ENCODE measurements at places on chromosomes 7 and 10.
A peak's percentile ranks its signal among the peaks of the same experiment; 100 is the strongest.

- DNase-seq = no peak
Measured at GRCh38 chr7:17863095-17863808, 77.0 kb downstream of the SNX13 start.

DNA sequence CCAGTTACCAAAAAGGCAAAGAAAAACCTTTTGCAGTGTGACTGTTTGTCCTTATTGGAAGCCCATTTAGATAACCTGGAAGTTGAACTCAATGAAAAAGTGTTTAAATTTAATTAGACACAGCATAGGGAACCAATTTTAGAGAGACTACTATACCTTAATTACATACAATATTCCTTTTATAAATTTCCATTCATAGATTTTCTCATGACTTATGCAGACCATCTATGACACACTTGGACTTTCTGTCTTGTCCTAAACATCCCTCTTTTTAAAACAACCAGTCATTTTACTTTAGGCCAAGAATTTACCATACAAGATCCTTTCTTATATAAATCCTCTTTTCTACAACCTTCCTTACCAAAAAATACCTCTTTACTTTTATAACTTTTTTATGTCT lies 61.6 kb downstream of the MTURN start:
- no peak for DNase-seq

DNA sequence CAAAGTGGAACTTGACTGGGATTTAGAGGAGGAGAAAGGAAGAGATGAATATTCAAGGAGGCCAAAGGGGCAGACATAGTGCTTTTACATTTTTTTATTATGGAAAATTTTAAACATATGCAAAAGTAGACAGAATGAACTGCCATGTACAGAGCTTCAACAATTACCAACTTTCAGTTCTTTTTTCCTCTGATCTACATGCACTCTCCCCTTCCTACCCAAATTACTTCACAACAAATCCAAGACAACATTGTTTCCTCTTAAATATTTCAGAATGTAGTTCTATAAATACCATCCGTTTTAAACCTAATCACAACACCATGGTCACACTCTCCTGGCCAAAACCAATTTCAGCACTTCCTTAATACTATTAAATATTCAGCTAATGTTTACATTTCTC lies 83.5 kb upstream of the FZD1 start:
- DNase-seq = no peak

DNA sequence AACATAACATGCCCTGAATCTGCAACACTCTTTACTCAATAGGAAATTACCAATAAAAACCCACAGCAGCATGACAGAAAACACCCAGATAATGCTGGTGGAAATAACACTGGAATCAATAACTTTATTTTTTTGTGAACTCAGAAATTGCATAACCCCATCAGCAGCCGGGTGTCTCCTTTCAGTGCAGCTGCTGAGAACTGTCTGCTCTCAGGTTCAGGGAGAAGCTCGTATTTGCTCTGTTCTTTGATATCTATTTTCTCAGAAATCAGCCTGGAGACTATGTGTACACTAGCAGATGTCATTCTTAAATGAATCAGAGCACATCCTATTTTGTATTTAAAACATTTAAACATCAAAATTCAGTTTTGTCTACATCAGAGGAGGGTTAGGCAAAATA lies 506.0 kb downstream of the POM121L12 start:
- no peak for DNase-seq

DNA sequence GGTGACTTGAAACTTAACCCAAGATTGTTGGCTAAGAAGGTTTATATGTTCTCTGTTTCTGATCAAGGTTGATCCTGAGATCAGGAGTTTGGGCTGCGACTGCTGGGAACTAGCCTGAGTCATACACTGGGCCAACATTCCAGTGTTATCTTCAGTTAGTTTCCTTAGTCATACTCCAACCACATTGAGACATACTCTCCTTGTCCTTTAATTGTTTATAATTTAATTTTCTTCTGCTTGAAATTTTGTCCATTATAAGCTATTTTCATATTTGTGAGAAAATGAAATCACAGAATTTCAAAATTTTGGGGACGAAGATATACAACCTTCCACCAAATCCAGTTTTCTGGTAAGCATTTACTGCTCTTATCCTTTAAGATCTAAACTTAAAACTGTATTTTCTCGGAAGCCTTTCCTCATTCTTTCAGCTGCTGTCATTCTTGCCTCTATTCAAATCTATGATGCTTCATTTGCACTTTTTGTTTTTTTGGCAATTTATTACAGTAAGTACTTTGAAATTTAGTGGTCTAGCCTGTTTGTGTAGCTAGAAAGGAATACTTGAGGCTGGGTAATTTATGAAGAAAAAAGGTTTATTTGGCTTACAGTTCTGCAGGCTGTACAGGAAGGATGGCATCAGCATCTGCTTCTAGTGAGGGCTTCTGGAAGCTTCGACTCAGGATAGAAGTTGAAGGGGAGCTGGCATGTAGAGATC lies 63.4 kb upstream of the POT1 start:
- DNase-seq = no peak

DNA sequence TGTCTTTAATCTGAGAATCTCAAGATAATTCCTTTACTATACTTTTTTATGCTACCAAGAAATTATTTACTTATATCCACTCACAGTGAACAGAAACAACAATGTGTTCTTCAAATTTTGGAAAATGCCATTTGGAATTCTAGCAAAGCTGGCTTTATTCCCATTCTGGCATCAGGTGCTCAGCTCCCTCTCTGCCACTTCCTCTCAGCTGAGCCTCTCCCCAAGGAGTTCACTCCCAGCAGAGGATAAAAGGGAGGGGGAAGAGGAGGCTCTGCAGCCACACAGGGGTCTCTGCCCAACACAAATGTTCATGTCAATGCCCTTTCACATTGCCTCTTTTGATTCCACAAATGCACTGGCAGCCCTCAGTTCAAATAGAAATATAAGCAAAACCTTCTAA lies 116.9 kb downstream of the CPEB3 start:
- no peak for DNase-seq

DNA sequence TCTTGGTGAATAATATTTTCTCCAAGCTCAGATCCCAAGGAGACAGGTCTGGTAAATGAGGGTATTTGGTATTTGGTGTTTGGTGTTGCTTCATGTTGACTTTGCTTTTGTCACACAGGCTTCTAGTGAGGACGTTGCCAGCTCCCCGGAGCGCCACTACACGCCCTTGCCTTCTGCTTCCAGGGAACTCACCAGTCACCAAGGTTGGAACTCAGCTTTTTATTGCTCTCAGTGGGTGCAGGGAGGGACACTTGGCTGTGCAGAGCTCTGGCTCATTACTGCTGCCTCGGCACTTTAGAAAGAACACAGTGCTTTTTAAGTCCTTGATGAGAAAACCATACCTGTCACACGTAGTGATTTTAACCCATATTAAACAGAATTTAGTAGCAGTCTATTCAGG lies 892.9 kb downstream of the LRMDA start:
- DNase-seq = no peak

DNA sequence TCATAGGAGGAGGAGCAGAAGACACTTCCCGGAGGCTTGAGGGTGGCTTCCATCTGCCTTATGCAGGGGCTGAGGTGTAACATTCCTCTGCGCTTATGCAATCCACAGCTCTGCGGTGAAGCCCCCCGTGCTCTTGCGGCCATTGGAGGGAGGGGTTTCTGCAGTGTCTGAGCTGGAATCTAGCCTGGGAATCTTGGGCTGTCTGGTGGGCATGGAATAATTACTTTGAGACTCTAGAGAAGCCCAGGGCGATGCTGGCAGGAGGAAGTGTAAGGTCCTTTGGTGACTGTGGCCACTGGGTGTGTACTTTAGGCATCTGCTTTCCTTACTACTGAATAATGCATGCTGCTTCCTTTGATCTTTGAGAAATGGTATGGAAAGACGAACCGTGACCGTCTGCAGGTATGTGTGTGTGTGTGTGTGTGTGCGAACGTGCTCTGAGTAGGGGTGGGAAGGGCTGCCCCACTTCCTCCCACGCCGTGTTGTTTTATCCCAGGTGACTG lies 181.0 kb downstream of the PRPF18 start:
- DNase-seq = no peak

GRCh38 chr7:70527520-70528115 lies 604.3 kb upstream of the GALNT17 start:
- no peak for DNase-seq

DNA sequence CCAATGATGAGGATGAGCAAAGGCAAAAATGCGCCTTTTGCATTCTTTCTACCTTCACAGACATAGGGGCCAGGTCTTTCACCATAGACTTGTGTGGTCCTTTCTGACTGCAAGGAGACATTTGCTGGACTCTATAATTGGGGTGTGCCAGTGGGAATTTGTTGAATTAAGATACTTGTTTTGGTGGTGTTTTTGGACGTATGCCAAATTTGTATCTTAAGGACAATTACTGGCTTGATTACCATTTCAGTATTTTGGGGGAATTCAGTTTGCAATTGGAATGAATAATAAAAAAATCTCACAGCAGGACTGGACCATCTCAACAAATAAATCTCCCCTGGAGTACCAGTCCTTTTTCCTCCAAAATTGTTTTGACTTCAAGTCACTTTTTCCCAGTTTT lies 47.9 kb downstream of the SND1 start:
- no peak for DNase-seq

GRCh38 chr10:50375051-50375452 lies 123.7 kb upstream of the ASAH2 start:
- DNase-seq = no peak

DNA sequence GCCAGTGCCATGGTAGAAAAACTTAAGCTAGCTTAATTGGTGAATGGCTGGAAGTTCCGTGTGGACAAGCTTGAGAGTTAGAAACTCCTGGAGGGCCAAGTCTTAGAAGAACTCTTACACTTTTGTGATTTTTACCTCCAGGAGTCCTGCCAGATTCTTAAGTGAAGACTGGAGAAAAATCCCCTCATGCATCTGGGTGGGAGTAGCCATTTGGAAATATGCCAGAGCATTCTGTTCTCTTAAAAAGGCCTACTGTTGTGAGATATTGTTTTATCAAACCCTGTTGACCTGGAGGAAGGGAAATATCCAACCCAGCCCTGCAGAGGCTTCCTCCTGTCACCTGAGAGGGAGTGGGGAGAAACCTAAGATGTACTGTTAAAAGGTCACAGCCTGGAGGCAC lies 17.6 kb upstream of the MCM10 start:
- DNase-seq = no peak

GRCh38 chr10:92593619-92594588 lies 974 bp downstream of the KIF11 start:
- peak; percentile 57 for DNase-seq

GRCh38 chr10:17001297-17001744 lies 128.3 kb downstream of the CUBN start:
- DNase-seq = no peak

DNA sequence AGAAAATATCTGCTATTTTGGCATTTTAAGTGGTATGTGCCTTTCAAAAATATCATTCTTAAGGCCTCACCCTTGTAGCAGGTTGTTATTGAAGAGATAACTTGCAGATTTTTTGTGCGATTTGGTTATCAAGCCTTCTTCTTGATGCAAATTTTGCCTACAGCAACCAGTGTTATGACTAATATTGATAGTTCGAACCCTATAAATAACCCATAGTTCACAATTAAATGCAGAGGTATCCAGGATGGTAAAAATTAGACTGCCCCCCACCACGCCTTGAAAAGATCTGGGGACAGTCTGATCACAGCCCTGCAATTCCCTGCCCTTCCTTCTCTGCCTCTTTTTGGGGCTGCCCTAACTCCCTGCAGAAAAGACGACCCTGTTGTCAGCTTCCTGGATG lies 28.4 kb upstream of the RAPGEF5 start:
- DNase-seq = no peak

DNA sequence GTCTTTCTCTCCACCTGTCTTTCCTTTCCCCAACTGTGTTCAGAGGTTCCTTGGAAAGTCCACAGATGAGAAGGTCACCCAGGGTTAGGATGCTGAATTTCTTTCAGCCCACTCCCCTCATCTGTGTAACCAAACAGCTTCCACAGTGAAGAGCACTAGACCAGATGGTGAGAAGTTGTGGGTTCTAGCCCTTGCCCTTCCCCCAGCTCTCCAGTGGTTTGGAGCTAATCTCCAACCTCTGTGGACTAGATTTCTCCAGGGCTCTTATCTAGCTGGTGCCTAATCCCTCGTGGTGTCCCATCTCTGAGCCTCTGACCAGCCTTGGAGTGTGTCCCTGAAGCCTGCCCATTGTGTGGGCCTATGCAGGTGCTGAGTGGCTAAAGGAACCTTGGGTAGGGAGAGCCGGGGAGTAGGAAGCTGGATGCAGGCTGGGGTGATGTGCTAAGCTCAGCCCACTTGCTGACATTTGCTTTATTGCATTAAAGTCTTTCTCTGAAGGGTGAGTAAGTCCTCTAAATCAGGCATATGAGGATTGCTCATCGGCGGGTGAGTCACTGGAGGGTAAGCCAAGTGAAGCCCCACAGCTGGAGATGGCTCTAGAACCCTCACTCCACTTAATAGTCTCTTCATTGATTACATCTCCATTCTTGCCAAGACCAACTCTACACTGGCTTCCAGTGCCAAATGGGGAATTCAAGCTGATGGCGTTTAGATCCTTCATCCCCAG lies 14.9 kb downstream of the DUSP5 start:
- peak; percentile 70 for DNase-seq

Measured in activated CD4-positive, alpha-beta T cell treated with anti-CD3 and anti-CD28 coated beads, Interleukin-10, Interleukin-2, amounts not matched to agents 100 ng/mL and 50 ng/mL, durations not matched to agents 16 hours and 8 hours (primary cell).